ENCODE measurements at places on chromosomes 3 and 15.

GRCh38 chr15:51129535-51130188, 35.0 kb upstream of the TNFAIP8L3 start:
- no peak for DNase-seq

DNA sequence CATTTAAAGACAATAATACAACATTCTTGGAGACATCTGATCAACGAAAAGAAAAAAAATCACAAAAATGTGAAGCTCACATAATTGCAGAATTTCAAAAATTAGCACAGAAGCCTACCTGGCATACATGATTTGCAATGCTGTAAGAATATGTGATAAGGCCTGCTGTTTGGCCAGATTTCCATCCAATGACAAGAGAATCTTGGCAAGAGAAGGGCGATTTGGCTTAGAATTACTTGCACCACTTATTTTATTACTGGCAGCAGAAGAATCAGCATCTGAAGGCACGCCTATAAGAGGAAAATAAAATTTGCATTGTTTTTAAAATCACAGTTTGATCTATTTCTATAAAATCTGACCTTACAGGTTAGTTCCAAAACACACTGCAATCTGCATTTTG, 70.3 kb upstream of the OCA2 start:
- no peak for DNase-seq

DNA sequence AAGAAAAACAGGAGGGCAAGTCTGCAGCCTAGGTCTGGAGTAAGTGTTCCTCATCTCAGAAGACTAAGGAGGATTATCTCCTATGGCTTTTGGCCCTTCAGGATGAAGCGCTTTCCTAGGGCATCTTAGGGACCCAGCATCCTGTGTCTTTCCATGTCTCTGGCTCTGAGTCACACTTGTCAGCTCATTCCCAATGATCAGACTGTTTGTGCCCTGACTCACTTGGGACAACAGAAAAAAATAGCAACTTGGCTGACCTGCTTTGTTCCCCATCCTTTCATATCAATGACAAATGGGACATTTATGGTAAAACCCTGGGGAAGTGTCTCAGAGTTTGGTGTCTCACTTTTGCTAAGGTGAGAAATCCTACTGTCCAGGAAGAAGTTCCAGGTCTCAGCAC, 76.2 kb upstream of the OXTR start:
- DNase-seq, result no peak

GRCh38 chr15:95563634-95564033, 766.9 kb upstream of the NR2F2 start:
- DNase-seq, result no peak

- no peak for DNase-seq
These were observed 262.3 kb downstream of the GAP43 start for GRCh38 chr3:115885621-115886020.
